ENCODE measurements at places on chromosomes 1 and 21. TPM values are rescaled to one million over a fixed set of nuclear protein-coding genes. Genes with fewer than 3 reads are reported as not detected.

Gene LRRC42
- total RNA-seq, result 63.5 TPM

Gene LENEP
- total RNA-seq, result 0.84 TPM

Gene TNNI3K
- not detected for total RNA-seq

Gene MTMR11
- total RNA-seq, result 10.6 TPM

Gene VSIG8
- total RNA-seq, result 0.20 TPM

Data from progenitor cell of endocrine pancreas (in vitro differentiated cells).